ENCODE measurements at places on chromosomes 16 and 17.

GRCh38 chr16:67683767-67684166, 17.2 kb downstream of the C16orf86 start:
- DNase-seq = no peak

DNA sequence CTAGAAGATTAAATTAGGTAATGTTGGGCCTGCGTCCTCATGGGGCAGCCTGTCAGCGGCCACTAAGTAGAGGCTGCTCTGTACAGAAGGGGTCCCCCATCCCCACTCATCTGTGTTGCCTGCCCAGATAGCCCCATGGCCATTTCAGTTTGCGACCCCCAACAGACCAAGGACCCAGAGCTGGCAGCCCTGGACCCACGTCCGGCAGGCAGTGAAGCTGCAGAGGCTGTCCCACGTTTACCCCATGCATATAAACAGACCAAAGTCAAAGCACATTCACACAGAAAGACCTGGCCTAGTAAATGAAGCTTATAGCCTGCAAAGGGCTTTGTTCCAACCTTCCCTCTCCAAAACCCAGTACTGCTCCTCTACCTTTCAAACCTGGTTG, 4.6 kb downstream of the PDF start:
- no peak for DNase-seq

DNA sequence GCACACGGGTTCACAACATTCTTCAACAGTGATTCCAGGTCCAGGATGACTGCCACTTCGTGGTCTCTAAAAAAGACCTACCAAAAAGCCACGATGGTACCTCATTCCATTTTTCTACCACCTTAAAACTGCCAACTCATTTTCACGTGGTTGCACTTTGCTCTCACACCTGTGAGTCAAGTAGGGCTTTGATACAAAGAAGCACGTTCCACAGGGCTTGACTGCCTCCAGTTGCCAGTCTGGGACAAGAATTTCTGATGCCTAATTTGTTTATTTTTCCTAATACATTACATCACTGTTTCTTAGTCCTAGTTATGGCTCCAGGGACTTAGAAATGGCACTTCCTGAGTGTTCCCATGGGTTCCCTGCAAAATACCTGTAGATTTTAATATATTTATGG, 911.6 kb upstream of the EEF2KMT start:
- DNase-seq = no peak

DNA sequence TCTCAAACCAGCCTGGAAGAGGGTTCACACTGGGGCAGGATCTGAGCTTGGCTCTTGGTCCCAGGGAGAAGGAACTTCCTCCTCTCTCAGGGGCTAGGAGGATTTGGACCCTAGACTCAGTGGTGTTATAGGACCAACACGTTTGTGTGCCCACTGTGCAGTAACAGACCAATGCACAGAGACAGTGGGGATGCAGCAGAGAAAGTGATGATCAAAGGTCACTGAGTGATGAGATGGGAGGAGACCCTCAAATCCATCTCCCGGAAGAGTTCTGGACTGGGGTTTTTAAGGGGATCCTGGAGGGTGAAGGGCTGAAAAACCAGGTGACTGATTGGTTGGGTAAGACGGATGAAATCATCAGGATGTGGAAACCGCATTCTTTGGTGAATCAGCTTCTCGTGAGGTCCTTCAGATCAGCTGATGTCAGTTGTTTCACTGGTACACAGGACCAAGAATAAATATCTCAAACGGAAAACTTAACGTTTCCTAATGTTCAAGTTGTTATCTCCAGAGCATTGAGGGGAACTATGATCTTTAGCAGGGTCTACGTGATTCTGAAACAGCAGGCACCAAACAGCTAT, 3.3 kb upstream of the VAC14 start:
- DNase-seq = no peak

GRCh38 chr17:48954300-48954755, 9.7 kb upstream of the SNF8 start:
- DNase-seq = no peak
